Activated T-helper 17 cell treated with anti-CD3 and anti-CD28 coated beads, Interleukin-2, amount 50 U/mL, for 72 hours (primary cell): ENCODE measurements at places on chromosomes 11 and 22. TPM values are rescaled to one million over a fixed set of nuclear protein-coding genes. Genes with fewer than 3 reads are reported as not detected.

Gene MIEF1
- total RNA-seq: 54.0 TPM

Gene OR8D4
- not detected for total RNA-seq

Gene YPEL4
- total RNA-seq: 1.5 TPM

Gene RFPL2
- 0.30 TPM for total RNA-seq

Gene DDI1
- not detected for total RNA-seq

Gene MUC2
- total RNA-seq: not detected

Gene PRRG4
- total RNA-seq: 0.52 TPM

Gene PIH1D2
- 0.54 TPM for total RNA-seq

Gene PATE4
- total RNA-seq: not detected

Gene ADORA2A
- 47.8 TPM for total RNA-seq

Gene OR6M1
- total RNA-seq: not detected

Gene MPPED2
- not detected for total RNA-seq

Gene RIC3
- 13.4 TPM for total RNA-seq

Gene SCN4B
- 0.09 TPM for total RNA-seq

Gene TRIM48
- total RNA-seq: not detected

Gene OR2D2
- total RNA-seq: not detected

Gene CEP126
- 0.97 TPM for total RNA-seq

Gene RHOD
- total RNA-seq: 1.2 TPM

Gene CENPM
- 90.5 TPM for total RNA-seq

Gene FAM180B
- total RNA-seq: not detected

Gene IGSF22
- total RNA-seq: 1.4 TPM

Gene TPBGL
- 0.26 TPM for total RNA-seq

Gene ARRB1
- 14.7 TPM for total RNA-seq

Gene BET1L
- total RNA-seq: 32.5 TPM

Gene KRTAP5-11
- not detected for total RNA-seq

Gene GGA1
- 69.3 TPM for total RNA-seq

Gene BTBD18
- total RNA-seq: not detected

Gene FAM111B
- total RNA-seq: 51.5 TPM

Gene ELF5
- total RNA-seq: not detected

Gene MRGPRF
- total RNA-seq: not detected

Gene KCNK7
- 0.79 TPM for total RNA-seq

Gene CLMP
- 0.66 TPM for total RNA-seq

Gene OR10D3
- total RNA-seq: not detected

Gene SPDYC
- not detected for total RNA-seq

Gene EFCAB6
- total RNA-seq: not detected

Gene MS4A6E
- total RNA-seq: not detected

Gene KRTAP5-10
- total RNA-seq: not detected

Gene TTC36
- 1.2 TPM for total RNA-seq

Gene SLC29A2
- total RNA-seq: 9.1 TPM

Gene RBMXL2
- not detected for total RNA-seq

Gene SPTBN2
- 0.37 TPM for total RNA-seq

Gene HTR3A
- total RNA-seq: not detected

Gene HSPB2
- not detected for total RNA-seq

Gene CHRM1
- not detected for total RNA-seq

Gene MPZL3
- total RNA-seq: 31.5 TPM

Gene CREB3L1
- not detected for total RNA-seq

Gene GAB4
- total RNA-seq: not detected

Gene APOL3
- total RNA-seq: 118 TPM

Gene LRRC74B
- not detected for total RNA-seq

Gene PIK3C2A
- 40.4 TPM for total RNA-seq

Gene TEX12
- 0.24 TPM for total RNA-seq

Gene KRTAP5-4
- total RNA-seq: not detected

Gene POTEH
- total RNA-seq: not detected
